Posterior cingulate gyrus (tissue), 11 donors: ENCODE measurements at places on chromosomes 6 and 20.

DNA sequence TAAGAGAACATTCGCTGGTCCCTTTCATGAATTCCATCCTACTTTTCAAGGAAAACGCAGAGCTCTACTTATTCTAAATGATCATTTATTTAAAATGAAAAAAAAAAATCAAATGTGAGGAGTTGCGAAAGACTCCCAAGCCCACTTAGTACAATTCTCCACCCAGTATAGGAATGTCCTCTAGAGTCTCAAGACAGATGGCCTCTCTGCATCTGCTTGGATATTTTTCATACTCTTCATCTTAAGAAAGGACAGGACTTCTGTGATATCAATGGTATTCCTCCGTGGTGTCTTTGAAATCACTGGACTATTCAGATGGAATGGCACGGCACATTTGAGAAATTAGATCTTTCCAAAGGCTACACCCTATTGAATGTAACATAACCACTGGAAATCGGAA is 107.1 kb downstream of the PTPRK start:
- no peak for DNase-seq

- DNase-seq = no peak
Observed at GRCh38 chr6:75154973-75155372, 50.9 kb downstream of the COL12A1 start.

GRCh38 chr20:58109126-58109880 is 119.2 kb downstream of the ANKRD60 start:
- no peak for DNase-seq

- no peak for DNase-seq
Observed at GRCh38 chr6:122997541-122998150, 1.6 kb downstream of the CLVS2 start.

DNA sequence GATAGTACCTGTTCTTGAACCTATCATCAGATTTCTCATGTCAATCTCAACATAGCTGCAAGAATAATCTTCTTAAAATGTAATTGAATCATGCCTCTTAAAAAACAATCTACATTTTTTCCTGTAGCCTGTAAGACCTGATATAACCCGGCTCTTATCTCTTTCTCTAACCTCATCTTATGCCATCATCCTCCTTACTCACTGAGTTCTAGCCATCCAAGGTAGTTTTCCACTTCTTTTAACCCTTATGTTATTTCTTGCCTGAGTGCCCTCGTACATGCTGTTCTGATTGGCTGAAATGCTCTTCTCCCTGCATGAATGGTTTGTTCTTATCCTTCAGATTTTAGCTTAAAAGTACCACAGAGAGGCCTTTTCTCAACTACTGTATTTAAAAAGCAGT is 16.4 kb downstream of the SLC17A5 start:
- DNase-seq = no peak

DNA sequence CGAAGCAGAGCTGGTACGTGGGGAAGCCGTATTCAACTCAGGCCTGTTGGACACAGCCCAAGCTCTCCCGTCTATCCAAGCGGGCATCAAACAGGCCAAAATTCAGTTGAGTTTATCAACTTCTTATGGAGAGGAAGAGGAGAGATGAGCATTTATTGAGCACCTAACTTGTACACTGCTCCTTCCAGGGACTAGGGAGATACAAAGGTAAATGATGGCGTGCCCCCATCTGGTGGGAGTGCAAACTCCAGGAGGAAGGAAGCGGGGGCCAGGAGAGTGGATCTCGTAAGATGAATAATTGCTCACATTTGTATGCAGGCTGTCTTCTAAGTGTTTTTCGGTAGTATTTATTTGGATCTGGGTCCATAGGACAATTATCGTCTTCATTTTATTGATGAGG is 146.6 kb downstream of the SOBP start:
- DNase-seq = no peak

DNA sequence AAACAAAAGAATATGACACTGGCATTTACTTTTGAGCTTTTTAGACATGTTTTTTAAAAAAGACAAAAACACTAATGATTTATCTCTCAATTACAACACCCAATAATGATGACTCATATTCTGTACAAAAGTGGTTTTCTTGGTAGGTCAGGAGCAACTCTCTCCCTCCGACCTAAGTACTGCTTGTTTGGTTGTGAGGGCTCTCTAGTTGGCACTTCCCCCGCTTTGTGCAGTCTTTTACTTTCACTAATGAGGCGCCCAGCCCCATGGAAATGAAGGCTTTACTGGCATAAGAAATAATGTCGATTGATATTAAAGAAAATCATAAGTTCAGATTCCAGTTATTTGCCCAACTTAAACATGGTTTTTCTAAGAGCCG is 1.3 kb downstream of the KPNA5 start:
- DNase-seq = no peak

- no peak for DNase-seq
Observed at GRCh38 chr6:137283940-137284810, 65.0 kb upstream of the IFNGR1 start.

DNA sequence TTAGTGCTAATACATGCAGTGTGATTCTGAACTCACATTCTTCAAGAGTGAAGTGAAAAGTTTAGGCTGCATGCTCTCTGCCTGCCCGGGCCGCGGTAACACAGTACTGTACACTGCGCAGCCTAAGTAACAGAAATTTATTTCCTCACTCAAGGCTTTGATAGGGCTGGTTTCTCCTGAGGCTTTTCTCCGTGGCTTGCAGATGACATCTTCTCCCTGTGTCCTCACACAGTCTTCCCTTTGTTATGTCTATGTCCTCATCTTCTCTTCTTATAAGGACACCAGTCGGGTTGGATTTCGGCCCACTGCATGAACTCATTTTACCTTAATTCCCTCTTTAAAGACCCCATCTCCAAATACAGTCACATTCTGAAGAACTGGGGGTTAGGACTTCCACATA is 51.1 kb upstream of the TMEM170B start:
- DNase-seq = no peak

GRCh38 chr20:49283703-49284625 is 6.1 kb upstream of the ZNFX1 start:
- DNase-seq = no peak

- DNase-seq = no peak
Observed at GRCh38 chr6:56833127-56833791, 121.6 kb upstream of the BEND6 start.

- DNase-seq = no peak
Observed at GRCh38 chr6:156013155-156013554, 557.5 kb upstream of the NOX3 start.

DNA sequence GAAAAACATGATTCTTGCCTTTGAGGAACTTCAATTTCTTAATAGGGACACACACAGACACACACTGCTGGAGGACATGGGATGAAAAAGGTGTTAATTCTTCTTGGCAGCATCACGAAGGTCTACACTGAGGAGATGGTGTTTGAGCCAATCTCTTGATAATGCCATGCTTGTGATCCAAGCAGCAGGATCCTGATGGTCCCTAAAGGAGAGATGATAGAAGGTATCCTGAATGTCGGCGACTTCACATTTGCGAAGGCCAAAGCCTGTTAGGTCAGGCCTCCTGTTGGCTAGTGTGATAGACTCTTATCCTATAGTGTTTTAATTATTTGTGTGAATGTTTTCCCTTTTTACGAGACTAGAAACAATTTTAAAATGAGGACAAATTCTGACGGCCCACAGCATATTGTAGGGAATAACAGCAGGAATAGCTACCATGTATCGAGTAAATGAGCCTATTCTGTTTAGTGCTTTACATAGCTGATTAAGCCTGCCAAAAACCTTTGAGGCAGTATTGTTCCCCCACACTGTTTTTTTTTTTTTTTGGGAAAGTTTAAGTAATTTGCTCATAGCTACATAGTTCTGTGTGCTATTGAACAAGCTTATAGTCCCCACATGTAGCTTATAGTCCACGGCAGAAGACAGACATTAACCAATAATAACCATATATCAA is 15.3 kb upstream of the TFB1M start:
- DNase-seq = no peak

DNA sequence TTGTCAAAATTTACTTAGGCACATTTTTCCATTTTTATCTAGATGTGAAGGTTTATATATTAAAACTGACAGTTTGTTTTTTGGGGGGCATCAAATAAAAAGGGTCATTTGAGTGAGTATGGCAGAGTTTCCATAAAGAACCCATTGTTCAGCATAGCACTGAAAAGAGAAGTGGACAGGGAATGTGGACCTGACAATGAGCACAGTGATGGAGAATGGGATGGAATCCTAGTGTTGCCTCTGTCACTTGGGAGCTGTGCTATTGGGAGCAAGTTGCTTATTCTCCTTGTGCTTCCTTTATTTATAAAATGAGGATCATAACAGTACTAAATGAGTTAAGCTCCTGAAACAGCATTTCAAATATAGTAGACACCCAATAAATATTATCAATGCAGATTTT is 130.7 kb upstream of the SIM1 start:
- DNase-seq = no peak

GRCh38 chr20:32888636-32889035 is 29.9 kb downstream of the EFCAB8 start:
- DNase-seq = no peak

DNA sequence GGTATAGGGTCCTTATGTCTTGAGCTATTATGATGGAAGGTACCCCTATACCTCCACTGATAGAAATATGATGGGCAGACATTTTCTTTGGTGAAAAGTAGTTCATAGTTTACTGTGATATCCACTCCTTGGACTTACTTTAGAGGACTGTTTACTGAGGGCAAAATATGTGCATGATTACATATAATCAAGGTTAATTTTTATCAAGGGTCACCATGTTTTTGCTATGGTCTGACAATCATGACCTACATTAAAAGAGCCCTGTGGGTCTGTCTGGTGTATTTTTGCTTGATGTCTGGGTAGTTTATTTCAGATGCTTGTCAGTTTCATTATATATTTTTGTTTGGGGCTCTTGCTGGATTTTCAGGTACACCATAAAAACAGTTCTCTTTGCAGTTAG is 40.1 kb downstream of the CDKAL1 start:
- no peak for DNase-seq

GRCh38 chr20:17339000-17339399 is 112.2 kb downstream of the PCSK2 start:
- DNase-seq = no peak

- peak; percentile 74 for DNase-seq
Observed at GRCh38 chr20:62596486-62596885, 45.8 kb upstream of the SLCO4A1 start.

DNA sequence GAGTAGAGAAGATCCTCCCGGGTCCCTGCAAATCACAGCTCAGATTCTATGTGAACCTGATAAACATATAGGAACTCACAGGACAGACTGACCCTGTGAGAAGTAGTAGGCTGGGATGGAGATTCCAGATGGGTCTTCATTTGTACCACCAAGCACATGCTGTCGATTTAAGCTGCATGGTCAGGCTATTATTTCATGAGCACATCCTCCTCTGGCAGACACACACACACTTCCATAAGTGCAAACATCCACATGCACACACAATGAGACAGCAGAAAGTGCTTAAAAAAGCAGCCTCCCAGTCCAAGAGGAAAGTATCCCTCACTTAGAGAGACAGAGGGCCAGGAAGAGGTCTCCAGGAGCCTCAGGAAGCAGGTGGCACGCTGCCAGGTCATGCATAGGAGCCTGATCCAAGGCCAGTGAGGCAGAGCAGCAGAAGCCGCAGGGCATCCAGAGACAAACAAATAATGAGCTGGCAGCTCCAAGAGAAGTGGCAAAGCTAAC is 131.8 kb downstream of the UNC5CL start:
- DNase-seq = no peak

DNA sequence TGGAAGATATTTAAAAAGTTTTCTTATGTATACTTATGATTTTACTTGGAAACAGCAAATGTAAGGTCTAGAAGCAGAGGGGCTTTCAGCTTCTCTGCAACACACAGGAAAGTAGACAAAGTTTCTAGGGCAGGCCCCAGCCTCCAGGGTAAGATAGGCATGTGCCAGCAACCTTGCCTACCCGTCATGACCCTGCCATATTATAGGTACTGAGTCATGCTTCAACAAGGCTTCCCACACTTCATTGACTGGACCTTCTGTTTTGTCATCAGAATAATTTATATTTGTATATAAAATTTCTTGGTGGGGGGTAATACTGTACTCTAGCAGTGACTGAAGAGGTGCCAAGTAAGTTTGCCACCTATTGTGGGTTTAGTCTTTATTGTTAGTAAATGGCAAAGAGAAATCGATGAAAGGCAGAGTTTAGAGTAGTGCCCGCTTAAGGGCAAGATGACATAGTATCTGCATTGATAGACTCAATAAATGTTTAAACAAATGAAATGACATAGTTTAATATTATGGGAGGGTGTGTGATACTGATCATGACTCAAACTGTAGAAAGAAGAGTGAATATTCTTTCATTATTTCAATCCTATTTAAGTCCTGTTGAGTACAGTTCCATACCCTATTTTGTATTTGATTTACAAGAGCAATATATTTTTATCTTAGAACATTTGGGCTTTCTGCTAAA is 95.6 kb downstream of the JARID2 start:
- no peak for DNase-seq
